ENCODE measurements at places on chromosomes 6 and 20.

GRCh38 chr6:16145038-16145437, 16.2 kb downstream of the MYLIP start:
- no peak for DNase-seq

GRCh38 chr6:161374971-161375873, 101.4 kb upstream of the AGPAT4 start:
- peak; percentile 26 for DNase-seq

- no peak for DNase-seq
These were observed 11.5 kb downstream of the EIF2S2 start for GRCh38 chr20:34100576-34100975.

- no peak for DNase-seq
These were observed 515.7 kb upstream of the FLRT3 start for GRCh38 chr20:14853079-14853478.
